ENCODE measurements at places on chromosomes 12 and 14.

DNA sequence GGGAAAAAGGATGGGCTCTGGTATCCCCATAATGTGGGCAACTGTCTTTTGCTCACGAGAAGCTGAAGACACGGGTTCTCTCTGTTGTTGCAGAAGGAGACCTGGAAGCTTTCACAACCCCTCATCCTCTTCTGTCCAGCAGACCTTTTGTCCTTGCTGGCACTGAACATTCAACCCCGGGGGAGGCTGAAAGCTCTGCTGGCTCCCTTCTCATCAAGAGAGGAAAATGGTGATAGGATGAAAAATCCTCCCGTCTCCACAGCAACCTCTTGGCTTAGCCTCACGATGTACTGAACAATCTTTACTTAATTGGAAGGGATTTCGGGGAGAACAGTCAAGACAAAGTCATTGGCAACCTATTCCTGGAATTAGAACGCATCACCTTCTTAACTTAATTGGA, 39.0 kb downstream of the ELK3 start:
- peak; percentile 31 for DNase-seq

GRCh38 chr12:100706033-100706432, 88.5 kb upstream of the ANO4 start:
- DNase-seq = no peak

- no peak for DNase-seq
Observed at GRCh38 chr14:93033983-93034670, 81.6 kb downstream of the ITPK1 start.

DNA sequence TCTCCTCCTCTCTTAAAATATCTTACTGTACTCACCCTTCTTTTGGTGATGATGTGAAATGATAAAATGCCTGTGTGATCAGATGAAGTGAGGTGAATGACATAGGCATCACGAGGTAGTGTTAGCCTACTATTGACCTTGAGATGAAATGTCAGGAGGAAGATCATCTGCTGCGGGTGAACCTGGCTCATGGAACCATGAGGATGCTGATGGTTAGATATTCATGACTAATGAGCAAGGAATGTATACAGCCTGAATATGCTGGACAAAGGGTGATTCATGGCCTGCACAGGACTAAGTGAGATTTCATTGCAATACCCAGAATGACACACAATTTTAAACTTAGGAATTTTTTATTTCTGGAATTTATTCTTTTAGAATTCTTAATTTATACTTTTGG, 89.6 kb downstream of the DAAM1 start:
- no peak for DNase-seq

- DNase-seq = no peak
Observed at GRCh38 chr12:61504396-61505080, 755.7 kb upstream of the USP15 start.

DNA sequence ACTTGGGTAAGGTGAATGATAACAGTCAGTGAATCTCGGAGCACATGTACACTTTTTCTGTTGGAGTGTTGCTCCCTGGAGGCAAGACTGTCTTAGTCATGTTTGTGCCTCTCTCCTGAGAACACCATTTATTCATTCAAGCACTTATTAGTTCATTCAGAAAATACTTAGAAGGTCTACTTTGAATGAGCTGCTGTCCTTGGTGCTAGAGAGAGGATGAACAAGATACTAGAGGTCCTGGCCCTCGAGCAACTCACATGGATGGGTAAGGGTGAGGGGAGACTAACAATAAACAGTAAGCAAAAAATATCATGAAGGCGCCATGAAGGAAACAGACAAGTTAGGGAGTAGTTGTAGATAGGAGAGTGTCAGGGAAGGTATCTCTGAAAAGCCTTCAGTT, 17.1 kb upstream of the SAMD4A start:
- DNase-seq = no peak

- no peak for DNase-seq
Observed at GRCh38 chr14:76101391-76102379, 50.0 kb upstream of the GPATCH2L start.

DNA sequence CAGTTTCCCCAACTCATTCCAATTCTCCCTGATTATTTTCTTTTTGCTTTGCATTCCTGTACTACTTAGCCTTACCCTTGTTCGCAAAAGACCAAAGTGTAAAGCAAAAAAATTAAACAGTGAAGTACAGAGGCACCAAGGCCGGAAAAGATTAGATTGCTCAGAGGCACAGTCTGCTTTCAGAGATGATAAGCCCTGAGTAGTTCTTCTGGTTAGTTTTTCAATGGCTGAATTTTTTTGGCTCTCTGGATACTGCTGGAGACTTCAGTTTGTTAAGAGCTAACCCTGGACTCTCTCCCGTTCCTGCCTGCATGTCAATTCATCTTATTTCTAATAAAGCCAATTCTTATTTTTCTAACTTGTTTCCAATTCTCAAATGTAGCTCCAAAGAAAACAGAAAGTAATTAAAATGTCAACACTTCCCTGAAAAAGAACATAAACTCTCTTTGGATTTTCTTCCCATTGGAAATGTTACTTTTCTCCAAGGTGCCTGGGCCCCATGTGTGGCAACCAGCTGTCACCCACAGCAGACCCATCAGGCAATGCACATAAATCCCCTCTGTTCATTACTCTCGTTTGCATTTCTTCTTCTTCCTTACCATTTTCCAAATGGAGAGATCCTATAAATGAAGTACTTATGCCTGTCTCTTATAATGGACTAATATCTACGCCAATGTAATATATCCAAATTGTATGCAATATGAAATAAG, 142.8 kb downstream of the BTG1 start:
- peak; percentile 53 for DNase-seq

GRCh38 chr12:49868952-49869815, 26.3 kb upstream of the BCDIN3D start:
- peak; percentile 99 for DNase-seq

DNA sequence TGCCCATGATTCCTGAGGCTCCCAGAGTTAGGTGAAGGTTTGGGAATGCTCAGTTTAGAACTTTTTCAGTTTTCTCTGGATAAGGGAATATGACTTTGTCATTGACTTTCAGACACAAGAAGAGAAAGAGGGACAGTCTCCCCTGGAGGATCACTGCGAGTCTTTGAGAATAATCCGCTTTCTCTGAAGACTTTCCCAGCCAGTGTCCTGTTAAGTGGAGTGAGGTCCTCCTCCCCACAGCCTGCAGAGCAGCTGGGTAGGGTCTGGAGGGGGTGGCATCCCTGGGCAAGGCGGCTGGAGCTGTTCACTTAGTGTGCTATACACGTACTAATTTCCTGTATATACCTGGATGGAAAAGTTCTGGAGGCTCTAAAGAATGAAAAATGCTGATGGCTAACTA, 8.5 kb upstream of the RAB35 start:
- DNase-seq = no peak

DNA sequence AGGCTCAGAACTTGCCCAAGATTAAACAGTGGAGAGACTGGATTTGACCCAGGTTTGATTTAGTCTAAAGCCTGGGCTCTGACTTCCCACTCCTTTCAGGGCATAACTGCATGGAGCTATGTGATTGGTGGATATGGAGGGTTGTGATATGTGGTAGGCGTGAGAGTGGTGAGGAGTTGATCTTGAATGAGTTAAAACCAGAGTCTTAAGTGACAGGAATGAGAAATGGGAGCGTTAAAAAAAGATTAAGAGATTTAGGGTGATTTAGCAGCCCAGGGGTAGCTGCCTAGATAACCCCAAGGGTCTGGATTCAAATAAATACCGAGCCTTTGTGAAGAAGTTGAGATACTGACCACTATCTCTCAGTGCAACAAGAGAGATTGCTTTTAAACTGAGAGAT, 8.4 kb downstream of the SYNDIG1L start:
- no peak for DNase-seq

DNA sequence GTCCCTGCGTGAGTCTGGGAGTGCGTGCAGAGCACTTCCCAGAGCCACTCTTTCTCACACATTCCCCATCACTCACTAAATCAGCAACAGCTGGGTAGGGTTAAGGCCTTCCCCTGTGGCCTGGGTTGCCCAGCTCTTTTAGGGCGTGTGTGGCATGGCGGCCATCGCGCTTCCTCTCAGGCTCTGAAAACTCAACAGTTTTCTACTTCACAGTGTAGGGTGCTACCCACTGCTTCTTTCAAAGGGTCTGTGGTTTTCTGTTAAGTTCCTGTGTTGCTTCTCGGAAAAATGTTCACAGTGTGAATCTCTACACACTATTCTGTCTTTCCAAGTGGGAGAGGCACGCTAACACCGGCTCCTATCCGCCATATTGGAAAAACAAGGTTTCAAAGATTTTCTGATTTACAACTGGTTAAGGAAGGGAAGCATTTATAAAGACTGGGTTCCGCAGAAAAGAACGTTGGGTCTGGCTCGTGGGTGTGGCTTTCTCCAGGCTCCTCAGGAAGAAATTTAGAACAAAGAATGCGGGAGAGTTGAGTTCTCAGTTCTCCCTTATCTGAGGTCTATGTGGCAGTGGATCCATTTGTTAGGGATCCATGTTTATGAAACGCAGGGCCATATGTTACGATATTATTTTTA, 34.9 kb upstream of the AEBP2 start:
- no peak for DNase-seq

GRCh38 chr12:101935890-101936746, 58.7 kb downstream of the DRAM1 start:
- DNase-seq = no peak

GRCh38 chr12:57216921-57217879, 606 bp downstream of the NXPH4 start:
- DNase-seq = no peak

DNA sequence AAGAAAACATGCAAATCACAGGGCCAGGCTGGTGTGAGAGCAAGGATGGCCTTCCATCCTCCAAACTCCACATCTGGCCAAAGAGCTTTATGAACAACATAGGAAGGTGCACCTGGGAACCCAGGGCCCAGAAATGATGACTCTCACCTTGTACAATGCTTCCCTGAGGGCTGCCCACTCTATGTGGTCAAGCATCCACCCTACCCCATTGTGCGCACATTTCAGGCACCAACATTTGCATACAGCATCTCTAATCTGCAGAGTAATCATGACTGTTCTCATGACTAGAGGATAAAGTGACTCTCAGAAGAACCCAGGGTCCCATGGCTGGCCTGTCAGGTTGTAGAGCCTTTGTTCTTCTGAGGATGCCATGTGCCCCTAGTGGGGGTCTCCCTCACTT, 57.2 kb upstream of the NTF3 start:
- DNase-seq = no peak

- DNase-seq = no peak
Observed at GRCh38 chr14:28321475-28322244, 444.9 kb upstream of the FOXG1 start.

- DNase-seq = no peak
Observed at GRCh38 chr14:86321151-86321550, 791.2 kb downstream of the FLRT2 start.

- DNase-seq = no peak
Observed at GRCh38 chr14:57212919-57213318, 55.8 kb downstream of the EXOC5 start.

DNA sequence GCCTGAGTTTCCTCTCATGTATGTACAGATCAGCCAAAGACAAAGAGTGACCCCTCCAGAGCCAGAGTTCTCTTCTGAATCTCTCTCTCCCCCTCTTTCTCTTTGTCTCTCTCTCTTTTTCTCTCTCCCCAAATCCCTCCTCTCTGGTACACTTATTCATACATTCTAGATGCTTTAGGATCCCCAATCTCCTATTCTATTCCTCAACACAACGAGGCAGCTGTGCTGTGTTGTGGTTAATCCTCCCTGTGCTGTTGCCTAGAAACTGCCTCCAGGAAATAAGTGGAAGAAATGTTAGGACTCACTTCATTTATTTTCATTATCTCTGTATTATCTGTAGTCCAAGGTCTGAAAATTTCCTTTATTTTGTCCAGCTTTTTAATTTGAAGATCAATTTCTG, 350.5 kb upstream of the OR4E1 start:
- DNase-seq = no peak

DNA sequence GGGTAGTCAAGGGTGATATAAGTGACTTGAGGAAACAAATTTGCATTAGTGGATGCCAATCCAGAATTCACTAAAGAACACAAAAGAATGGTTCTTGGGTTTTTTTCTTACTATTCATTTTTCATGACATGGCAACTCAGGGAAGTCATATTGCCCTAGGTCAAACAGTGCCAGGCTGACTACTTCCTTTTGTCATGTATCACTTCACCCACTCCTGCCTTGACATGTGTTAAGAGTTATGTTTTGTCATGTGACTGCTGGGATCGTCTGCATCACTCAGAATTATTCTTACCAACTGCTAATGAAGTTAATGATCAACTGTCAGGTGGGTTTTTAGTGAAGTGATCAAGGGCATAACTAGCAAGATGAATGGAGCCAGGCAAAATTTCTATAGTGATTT, 74.2 kb downstream of the PRORP start:
- no peak for DNase-seq

- no peak for DNase-seq
Observed at GRCh38 chr14:68461086-68461485, 331.8 kb downstream of the ZFP36L1 start.

DNA sequence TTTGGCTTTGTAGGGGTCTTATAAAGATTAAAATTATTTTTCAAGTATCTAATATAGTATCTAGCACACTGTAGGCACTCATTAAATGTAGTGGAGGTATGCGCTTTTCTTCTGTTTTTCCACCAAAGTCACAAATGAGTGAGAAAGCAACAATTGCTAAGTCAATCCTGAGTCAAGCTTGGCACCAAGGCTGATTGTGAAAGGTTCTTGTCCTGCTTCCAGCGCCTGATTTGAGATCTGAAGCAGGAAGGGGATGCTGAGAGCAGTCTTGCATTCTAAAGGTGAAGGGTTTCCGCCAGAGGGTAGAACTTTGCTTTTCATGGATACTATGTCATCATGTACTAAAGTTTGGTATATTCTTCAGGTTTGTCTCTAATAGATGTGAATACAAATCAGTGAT, 64.9 kb upstream of the DAAM1 start:
- DNase-seq = no peak

DNA sequence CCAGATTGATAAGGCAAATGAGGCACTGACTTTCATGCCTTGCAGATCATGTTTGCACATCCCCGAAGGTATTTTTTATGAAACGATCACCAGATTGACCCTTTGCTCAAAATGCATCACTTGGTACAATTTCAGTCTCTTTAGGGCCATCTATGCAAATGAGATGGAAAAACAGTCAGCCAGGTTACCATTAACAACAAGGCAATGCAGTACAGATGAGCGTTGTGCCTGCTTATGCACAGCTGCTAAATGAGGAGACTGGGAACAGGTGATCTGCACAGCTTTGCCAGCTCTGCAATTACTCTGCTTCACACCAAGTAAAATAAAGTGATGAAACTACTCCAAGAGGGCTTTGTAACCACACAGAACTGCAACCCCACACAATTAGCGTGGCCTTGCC, 26.1 kb upstream of the PLEKHG7 start:
- DNase-seq = no peak

- peak; percentile 90 for DNase-seq
Observed at GRCh38 chr14:29654901-29655550, 272.6 kb downstream of the PRKD1 start.

DNA sequence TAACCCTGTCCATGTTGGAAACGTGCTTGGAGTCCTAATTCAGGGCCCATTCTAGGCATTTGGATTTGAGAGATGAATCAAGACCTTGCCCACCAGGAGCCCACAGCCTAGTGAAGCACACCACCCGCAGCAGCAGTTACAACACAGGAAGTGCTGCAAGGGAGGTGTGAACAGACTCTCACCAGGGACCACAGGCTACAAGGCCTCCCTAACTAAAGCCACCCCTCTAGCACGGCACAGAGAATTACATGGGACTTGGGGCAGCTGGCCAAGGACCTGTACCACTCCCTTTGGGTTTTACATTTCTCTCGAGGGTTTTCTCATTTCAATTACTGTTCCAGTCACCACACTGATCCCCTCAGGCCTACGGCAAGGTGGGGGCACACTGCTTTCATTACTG, 49.5 kb upstream of the FOXN3 start:
- no peak for DNase-seq
